ENCODE measurements at places on chromosomes 5 and 9. TPM values are rescaled to one million over a fixed set of nuclear protein-coding genes. Genes with fewer than 3 reads are reported as not detected.

Gene ERAP2
- total RNA-seq = 102 TPM

Gene ADAMTSL2
- 10.6 TPM for total RNA-seq

Gene PCDHGB3
- total RNA-seq = 8.1 TPM

Gene FIBCD1
- 10.7 TPM for total RNA-seq

Gene PCDHGA6
- total RNA-seq = 6.7 TPM

Gene APBA1
- 14.5 TPM for total RNA-seq

Gene BTNL8
- total RNA-seq = not detected

Gene PTCH1
- total RNA-seq = 0.89 TPM

Gene PDLIM7
- total RNA-seq = 192 TPM

Gene GABRA1
- 0.17 TPM for total RNA-seq

Gene PPP3R2
- total RNA-seq = not detected

Gene PCDHA13
- total RNA-seq = 0.10 TPM

Gene RFESD
- total RNA-seq = 2.2 TPM

Gene FOXD4L3
- total RNA-seq = 0.10 TPM

Measured in smooth muscle cell of the pulmonary artery (primary cell).